Left colon (tissue), 2 donors: ENCODE measurements at places on chromosomes 16 and 17.
A peak's percentile ranks its signal among the peaks of the same experiment; 100 is the strongest.

DNA sequence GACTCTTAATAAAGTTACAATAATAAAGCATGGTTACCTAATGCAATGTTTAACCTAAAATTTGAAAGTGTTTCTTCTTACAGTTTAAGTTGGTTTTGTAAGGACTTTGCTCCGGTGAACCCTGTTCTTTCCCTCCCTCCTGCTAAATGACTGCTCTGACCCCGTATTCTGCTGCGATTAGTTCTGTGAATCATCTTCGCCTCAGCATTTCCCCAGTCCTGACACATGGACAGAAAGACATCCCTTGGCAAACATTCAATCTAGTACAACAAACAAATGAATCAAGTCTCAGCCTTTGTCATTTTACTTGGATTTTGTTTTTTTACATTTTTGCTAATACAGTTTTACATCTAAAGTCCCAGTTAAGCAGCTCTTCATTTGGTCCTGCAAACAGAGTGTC, 15.4 kb downstream of the KCNJ2 start:
- no peak for DNase-seq

DNA sequence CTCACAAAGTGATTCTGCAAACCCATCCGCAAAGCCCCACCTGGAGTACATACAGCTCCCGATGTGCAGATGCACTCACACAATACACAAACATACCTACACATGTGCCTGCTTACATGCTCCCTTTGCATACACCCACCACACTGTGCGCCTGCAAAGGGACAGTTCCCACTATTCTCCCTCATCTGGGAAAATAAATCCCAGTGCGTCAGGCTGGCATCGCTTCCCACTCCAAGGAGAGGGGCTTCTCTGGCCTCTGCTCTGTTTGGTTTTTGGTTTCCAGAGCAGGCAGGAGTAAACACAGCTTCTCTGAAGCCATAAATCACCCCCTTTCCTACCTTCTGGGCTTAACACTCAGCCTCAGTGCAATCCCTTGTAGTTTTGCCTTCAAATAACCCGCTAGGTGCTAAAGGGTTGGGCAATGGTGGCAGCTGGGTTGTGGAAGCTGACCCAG, 14.7 kb downstream of the HOXB4 start:
- no peak for DNase-seq

DNA sequence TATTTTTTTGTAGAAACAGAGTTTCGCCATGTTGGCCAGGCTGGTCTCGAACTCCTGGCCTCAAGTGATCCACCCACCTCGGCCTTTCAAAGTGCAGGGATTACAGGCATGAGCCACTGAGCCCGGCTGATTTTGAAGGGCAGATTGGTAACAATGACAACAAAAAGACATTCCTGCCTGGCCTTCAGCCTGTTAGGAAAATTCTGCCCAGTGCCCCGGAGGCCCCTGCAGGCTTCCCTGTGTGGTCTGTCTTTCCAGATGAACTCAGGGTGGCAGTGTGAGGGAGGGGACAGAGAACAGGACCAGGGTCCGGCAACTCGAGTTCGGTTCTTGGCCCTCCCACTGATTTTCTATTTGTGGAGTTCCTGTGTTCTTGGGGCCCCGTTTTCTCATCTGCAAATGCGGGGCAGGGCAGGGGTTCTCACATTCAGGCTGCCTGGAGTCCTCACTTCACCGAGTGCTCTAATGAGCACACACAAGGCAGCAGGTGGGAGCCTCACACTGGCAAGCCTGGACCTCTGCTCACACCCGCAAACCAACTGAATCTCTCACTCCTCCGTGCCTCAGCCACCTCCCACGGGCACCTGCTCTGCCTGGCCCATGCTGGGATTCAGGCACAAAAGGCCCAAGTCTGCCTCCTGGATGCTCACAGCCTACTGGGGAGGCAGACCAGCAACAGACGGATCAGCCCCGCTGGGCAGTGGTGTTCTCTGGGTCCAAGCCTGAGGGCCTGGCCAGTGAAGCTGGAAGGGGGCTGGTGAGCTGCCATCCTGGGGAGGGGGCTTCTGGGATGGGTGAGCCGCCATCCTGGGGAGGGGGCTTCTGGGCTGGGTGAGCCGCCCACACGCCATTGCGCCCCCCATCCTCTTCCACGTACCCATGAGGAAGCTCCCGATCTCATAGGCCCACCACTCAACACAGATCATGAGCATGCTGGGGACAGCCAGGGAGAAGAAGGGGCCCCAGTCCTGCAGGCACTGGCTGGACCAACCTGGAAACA, 10.3 kb downstream of the SLC47A2 start:
- DNase-seq = no peak

GRCh38 chr16:54585998-54586340, 299.4 kb upstream of the IRX3 start:
- DNase-seq = no peak

DNA sequence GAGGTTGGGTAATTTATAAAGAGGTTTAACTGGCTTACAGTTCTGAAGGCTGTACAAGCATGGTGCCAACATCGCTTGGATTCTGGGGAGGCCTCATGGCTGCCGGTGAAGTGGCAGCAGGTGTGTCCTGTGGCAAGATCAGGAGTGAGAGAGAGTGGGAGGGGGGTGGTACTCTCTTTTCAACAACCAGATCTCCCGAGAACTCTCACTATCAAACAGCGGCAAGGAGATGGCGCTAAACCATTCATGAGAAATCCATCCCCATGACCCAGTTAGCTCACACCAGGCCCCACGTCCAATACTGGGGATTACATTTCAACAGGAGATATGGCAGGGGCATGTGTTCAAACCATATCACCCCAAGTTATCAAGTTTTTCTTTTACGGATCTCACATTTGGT, 44.0 kb upstream of the CBX4 start:
- DNase-seq = no peak

DNA sequence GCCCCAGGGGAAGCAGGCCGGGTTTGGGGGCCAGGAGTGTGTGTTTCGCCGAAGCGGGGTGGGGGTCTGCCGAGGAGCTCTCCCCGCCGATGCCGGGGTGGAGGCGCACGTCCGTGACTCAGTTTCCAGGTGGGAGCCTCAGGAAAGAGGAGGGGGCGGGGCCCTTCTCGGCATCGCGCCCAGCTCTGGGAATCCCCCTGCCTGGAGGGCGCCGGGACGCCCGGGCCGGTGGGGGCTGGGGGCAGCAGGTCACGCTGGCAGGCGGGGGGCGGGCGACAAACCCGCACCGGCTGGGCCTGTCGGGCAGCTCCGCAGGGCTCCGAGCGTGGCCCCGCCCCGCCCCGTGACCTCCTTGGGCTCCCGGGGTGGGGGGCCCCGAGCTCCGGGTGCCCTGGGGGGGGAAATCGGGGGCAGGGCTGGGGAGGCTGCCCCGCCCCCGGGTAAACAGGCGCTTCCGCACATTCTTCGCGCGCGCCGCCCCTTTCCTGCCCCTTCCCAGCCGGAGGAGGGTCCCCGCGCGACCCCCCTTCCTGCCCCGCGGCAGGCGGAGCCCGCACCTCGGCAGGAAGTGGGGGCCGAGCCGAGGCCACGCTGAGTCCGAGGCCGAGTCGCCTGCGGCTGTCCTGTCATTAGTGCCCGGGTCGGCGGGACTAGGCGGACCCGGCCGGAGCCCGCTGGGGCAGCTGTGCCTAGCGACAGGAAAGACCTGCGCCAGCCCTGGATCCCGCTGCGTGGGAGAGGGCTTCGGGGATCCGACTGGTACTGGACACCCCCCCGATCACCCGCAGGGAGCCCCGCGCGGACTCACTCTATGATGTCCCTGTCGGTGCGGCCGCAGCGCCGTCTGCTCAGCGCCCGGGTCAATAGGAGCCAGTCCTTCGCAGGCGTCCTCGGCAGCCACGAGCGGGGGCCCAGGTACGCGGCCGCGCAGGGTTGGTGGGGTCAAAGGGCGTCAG, 9.3 kb downstream of the RIPOR1 start:
- peak; percentile 71 for DNase-seq

DNA sequence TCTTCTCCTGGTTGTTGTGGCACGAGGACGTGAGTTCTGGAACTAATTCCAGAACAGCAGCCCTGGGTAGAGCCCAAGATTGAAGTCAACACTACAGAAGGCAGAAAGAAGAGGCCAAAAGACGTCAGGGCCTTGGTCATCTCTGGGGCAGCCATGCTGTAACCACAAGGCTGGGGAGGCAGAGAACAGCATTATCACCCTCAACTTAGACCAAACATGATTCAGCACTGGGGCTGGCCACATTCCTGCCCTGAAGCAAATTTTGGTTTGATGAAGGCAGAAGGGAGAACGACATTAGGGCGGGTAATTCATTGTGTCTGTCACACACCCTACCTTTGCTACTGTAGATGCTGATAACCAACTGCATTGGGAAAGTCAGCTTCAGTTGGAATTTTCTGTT, 9.7 kb upstream of the ALOX15B start:
- no peak for DNase-seq

DNA sequence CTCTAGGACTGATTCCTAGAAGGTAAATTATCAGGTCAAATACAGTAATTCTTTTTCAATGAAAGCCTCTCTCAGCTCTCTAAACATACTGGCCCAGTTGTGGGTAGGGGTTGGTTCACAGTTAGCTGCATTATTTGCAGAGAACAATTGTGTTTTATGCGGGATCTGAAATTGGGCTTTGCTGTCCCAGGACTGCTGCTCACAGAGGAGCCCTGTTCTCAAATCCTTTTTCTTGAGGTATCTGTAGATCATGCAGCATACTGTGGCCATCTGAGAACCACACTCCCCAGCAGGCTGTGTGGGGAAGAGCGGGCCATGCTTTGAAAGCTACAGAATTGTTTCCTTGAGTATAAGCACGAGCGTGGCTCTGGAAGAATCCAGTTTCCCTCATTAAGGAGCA, 17.5 kb downstream of the MTHFSD start:
- no peak for DNase-seq

DNA sequence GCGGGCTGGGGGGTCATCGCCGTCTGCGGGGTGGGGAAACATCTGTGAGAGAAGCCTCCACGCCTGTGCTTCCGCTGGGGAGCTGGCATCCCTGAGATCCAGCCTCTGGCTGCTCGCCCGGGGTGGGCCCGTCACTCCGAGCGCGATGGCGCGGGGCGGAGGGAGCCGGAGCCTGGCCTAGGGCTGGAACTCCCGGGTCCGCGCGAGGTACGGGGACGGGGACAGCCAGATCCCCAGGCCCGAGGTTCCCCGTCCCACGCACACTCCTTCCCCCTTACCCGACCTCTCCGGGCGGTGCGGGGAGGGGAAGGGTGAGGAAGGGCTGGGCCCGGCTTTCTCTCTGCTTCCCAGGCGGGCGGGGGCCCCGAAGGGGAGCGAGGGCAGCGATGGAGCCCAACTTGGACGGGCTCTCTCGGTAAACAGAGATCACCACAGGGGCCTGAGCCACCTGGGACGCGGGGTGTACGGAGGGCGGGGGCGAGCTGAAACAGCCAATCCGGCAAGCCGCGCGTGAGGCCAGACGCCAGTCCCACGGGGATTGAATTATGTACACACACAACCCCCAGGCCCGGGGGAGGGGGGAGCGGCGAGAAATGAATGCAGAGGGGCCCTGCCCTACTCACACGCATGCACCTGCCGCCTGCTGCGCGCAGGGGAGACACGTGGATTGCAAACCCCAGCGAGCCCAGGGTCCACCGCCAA, at the start of gene SLC16A11:
Gene SLC16A11, minus strand, starts transcription at position 596 of the 702 bp plus-strand sequence. Its CDS starts 579 bp downstream, at position 17.
- no peak for DNase-seq

DNA sequence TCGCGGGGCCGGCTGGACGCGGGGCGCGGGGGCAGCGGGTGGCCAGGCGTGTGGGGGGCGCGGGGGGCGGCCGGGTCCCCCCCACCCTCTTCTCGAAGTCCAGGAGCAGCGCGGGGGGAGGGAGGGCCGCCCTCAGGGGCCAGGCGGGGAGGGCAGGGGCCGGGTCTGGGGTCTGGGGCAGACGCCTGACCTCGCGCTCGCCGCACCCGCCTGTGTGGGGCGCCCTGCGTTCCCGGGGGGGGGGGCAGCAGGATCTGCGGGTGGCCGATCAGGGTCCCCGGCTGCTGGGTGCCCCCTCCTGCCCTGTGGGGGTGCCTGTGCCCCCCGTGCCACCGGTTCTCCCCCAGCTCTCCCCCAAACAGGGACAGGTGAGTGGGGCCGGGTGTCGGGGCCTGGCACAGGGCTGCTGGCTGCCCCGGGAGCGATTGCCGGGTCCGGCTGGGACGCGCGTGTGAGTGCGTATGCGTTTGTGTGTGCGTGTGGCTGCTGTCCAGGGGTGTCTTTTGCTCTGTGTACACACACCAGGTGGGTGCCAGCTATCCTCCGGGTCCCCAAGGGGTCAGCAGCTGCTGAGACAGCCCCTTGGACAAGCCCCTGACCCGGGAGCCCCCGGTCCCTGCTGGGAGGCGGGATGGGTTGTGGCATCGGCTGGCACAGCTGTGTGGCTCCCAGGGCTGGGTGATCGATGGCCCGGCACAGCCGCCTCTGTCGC, 663 bp downstream of the PRR35 start:
- no peak for DNase-seq

- DNase-seq = no peak
Observed at GRCh38 chr17:60665602-60666001, 12.0 kb upstream of the BCAS3 start.

DNA sequence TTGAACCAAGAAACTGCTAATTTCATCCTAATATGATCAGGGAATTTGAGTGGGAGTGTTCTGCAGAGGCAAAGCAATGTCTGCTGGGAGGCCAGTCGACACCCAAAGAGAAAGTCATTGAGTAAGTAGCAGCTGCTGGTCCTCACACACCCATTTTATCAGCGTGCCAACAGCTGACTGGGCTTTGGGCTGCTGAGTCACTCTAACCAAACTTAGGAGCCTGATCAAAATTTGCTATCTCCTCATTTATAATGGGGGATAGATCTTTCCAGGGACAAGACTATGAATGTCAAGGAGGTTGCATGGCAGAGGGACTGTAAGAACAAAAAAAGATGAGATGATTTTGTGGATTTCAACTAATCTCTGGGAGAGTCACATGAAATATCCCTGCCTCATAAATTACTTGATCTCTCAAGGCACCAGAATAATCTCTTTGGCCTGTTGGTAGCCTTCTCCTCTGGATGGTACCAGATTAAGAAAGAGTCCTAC, 32.9 kb downstream of the CPSF4L start:
- peak; percentile 67 for DNase-seq

GRCh38 chr16:87723226-87723623, 42.6 kb downstream of the KLHDC4 start:
- DNase-seq = no peak

- no peak for DNase-seq
Observed at GRCh38 chr16:10314317-10314716, 71.5 kb upstream of the ATF7IP2 start.

DNA sequence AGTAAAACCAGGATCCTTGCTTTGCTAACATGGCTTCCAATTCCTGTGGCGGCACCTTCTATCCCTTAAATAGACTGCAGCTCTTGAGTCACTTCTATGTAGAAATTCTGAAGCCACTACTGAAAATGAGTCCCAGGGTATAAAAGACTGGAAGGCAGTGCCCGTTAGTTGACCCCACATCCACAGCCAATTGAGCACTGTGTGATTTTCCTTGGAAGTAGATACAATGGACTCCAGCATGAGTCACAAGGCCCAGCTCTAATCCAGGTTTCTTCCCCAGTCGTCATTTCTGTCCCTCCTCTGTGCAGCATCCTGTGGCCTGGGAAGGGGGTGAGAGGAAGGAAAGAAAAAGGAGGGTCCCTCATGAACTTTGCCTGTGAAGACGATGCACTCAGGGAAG, 69.5 kb downstream of the HLF start:
- DNase-seq = no peak

DNA sequence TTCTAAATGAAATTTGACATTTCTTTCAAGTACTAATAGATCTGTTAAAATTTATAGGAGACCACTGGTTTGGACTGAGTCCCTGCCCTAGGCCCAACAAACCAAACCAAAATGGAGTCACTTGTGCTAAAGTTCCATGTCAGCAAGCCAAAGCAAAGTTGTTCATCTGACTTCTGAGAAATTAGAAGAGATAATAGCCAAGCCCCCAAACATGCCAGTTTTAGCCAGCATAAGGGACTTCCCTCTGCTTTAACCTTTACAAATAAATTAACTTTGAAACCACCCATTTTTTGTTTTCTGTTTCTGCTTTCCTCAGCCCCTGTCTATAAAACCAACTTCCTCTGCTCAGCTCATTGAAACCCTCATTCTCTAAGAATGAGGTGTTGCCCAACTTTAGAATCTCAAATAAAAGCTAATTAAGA, 18.9 kb downstream of the CDR2 start:
- no peak for DNase-seq
